Putamen (tissue), 1 donor: ENCODE measurements at places on chromosomes 12 and 14.
A peak's percentile ranks its signal among the peaks of the same experiment; 100 is the strongest.

DNA sequence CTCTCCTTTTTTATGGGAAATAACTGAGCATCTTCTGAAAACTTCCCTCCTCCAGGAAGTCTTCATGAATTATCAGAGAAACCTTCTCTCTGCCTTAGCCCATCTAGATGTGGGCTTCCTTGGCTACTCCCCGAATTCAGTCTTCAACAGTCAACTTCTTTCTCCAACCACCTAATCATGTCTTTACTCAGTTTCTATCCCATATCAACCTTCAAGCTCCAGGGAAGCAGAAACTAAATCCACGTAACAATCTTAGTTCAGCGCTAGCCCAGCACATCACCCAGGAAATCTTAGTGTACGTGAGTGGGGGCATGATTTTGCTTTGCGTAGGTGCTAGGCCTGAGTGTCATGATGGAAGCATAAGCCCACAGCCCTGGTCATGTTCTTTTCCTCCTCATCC lies 12.7 kb upstream of the KRT77 start:
- no peak for DNase-seq

- peak; percentile 19 for DNase-seq
These were observed 759 bp upstream of the KLC1 start for GRCh38 chr14:103628221-103628683.

GRCh38 chr12:62647586-62647985 lies 181.0 kb downstream of the MON2 start:
- DNase-seq = peak; percentile 66

DNA sequence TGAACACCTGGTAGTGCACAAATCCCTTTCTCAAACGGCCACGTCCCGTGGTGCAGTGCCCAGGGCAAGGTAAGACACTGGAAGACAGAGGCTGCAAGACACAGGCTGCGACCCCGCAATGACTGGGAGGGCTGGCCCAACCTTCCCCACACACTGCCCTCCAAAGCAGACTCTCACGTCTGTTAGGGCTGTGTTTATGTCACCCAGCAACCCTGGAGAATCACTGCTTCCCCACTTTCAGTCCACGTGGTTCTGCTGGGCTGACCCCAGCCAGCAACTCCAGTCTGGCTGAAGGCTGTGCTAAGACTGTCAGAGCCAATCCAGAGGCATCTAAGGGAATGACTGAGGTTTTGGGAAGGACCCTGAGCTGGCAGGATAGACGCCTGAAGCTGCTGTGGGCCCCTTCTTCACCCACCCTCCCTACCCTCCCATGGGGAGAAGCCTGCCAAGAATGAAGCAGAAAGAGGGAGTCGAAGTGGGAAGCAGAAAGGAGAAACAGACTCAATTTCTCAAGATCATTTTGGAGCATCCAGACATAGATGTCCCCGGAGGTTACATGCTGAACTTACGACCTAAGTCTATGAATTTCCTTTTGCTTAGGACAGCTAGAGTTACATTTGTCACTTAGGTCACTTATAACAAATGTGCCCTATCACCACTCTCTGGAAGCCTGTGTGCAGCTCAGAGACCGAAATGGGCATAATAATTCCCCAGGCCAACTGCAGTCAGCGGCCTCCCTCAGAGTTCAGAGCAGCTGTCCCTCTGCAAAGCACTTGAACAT lies 11.7 kb downstream of the KDM2B start:
- no peak for DNase-seq

DNA sequence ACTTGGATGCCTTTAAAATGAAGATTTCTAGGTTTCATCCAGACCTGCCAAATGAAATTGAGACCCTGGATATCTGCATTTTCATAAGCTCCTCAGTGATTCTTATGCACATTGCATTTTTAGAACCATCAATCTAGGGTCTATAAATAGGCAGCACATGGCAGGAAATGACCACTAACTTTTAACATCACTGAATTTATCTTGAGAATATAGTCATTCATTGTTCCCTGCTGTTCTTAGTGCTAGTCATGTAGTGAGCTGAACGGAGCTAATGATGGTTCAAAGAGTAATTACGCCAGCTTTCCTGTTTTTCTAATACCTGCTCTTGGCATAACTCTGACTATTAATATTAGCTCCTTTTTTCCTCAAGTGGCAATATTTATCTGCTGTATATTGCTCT lies 91.6 kb downstream of the TPH2 start:
- no peak for DNase-seq

DNA sequence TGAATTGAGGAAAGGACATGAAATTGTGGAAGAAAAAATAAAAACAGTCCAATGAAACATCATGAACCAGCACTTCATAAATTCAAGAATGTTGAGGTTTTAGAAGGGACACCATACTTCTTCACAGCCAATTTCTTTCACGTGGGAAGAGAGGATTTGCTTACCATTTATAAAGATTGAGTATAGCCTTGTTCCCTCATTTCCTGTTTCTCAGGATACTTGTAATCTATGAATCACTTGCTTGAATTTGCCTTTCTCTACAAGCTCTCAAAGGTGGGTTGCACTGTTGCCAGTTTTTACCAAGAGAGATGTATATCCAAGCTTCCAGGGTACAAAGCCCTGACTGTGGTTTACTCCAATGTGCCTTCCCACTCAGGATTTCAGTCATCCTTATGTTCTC lies 116.1 kb downstream of the DUSP6 start:
- no peak for DNase-seq

DNA sequence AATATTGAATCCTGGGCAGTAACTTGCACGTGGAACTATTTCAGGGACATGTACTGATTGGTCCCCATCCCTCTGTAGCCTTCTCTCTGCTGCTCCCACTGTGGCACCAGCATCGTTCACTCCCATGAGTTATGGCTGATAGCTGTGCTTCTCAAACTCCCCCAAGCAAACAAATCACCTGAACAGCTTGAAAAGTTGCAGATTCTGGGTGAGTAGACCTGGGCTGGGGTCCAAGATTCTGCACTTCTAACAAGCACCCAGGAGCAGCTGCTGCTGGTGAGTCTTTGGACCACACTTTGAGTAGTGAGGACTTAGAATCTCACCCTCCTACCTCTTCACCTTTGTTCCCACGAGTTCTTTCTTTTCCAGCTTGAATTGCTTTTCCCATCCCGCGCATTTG lies 49.4 kb upstream of the ZFP36L1 start:
- DNase-seq = no peak
